GDM1 (cell line): ENCODE measurements at places on chromosomes 16 and 17.

DNA sequence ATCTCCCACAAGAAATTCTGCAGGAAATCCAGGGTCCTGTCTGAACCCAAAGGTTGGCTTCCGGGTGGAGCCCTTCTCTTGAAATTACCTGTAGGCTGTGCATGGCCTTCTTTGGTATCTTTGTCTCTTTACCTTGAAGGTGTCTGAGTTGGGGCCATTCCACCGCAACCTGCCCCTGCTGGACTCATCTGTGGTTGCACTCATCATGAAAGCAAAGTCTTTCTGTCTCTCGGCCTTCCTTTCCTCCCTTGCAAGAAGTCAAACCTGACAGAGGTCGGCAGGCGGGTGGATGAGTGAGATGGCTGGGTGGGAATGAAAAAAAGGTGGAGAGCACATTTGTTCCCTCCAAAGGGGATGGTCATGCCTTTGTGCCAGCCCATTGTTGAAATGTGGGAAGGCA, 25.1 kb downstream of the SALL1 start:
- DNase-seq, result no peak

DNA sequence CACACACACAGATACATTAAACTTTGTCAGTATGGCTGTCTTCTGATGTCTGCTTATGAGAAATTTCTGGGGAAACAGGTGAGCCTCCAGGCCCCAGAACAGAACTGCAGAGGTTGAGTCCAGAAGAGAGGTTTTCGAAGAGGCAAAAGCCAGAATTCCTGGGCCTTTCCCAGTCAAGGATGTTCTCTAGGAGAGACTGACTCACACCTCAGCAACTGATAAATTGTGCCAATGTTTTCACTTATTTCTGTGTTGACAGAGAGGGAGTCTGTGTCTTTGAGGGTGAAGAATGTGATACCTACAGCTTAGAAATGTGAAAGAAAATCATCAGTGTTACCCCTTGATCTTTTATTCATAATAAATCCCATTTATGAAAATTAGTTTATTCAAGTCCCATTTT, 30.3 kb downstream of the LDHD start:
- DNase-seq, result no peak

GRCh38 chr16:78129349-78129748, 29.9 kb downstream of the WWOX start:
- DNase-seq, result no peak

DNA sequence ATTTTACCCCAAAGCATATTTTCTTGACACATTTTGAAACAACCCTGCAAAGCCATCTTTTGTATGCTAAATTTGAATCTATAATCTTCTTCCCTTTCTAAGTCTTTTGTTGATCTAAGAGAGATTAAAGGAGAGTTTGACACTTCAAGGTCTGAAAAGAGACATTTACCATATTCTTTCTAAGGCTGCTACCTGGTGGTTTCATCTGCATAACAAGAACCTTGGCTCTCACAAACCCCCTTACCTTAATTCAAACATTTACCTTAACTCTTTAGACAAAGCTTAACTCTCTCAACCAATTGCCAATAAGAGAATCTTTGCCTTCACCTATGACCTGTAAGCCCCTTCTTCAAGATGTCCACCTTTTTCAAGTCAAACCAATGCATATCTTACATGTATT, 1143.6 kb downstream of the CDH11 start:
- no peak for DNase-seq

GRCh38 chr17:18324140-18325050, 9.3 kb downstream of the SMCR8 start:
- no peak for DNase-seq

GRCh38 chr16:23356941-23357340, 54.8 kb downstream of the SCNN1B start:
- DNase-seq, result no peak

- no peak for DNase-seq
These were observed 10.0 kb downstream of the BAIAP2 start for GRCh38 chr17:81044764-81045589.

- no peak for DNase-seq
These were observed 50.2 kb downstream of the VPS35L start for GRCh38 chr16:19605701-19606100.

- DNase-seq, result no peak
These were observed 79.9 kb downstream of the PLXDC1 start for GRCh38 chr17:39071573-39071972.

DNA sequence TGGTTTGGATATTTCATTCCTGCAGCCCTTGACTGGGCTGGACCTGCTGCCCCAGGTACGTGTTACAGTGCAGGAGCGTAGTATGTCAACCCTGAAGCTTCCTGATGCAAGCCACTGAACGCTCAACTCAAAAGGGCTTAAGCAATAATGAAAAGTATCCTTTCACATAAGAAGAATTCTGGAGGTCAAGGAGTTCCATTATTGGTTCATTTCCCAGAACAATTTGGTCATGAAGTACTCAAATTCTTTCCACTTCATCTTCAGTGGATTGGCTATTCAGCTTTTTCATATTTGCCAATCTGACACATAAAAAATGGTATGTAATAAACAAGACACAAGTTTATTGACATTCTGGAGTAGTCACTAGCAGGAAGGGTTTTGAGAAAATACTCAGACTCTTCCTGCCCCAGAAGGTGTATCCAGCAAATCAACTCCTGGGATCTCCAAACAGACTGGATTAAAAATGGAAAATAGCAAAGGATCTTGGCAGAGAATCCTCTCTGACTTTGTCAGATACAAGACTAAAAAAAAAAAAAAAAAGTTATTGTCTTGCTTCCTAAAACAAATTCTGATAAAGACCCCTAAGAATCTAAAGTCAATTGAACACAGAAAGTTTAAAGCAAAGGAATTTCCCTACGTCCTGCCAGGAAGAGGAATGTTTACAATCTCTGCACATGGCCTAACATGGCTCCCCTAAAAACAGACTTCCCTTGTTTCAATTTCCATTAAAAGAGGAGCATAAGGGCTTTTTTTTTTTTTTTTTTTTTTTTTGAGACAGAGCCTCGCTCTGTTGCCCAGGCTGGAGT, 37.5 kb upstream of the WSB1 start:
- no peak for DNase-seq

DNA sequence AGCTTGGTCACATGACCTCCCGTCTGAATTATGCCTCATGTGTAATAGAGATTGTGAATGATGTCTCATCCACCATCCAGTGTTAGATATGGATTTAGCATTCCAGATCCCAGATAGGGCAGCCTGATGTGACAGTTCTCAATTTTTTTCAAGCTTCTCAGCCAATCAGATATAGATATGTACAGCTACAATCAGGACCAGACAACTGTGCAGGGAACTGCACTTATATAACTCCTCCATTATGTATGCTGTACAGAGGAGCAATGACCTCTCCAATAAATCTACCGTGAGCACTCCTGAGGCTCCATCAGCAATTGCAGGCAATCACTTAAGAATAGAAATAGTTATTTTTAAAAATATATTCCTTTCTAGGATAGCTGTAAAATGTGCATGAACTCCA, 722.8 kb upstream of the SOX9 start:
- DNase-seq, result no peak

DNA sequence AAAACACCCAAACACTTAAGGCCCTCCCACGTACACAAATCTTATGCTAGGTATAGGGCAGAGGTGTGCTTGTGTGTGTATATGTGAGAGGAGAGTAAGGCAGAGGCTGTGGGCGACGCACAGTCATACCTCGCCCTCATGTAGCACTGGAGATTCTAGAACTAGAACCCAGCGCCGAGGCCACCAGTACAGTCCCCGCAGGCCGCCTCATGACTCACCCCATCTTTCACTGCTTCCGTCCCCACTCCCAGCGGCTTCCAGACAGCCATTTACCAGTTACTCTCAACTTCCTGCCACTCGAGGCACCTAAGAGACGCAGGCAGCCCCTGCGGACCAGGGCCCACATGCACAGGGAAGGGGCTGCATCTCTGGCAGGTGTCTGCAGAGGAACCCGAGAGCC, 23.2 kb upstream of the CYTH1 start:
- DNase-seq, result no peak

DNA sequence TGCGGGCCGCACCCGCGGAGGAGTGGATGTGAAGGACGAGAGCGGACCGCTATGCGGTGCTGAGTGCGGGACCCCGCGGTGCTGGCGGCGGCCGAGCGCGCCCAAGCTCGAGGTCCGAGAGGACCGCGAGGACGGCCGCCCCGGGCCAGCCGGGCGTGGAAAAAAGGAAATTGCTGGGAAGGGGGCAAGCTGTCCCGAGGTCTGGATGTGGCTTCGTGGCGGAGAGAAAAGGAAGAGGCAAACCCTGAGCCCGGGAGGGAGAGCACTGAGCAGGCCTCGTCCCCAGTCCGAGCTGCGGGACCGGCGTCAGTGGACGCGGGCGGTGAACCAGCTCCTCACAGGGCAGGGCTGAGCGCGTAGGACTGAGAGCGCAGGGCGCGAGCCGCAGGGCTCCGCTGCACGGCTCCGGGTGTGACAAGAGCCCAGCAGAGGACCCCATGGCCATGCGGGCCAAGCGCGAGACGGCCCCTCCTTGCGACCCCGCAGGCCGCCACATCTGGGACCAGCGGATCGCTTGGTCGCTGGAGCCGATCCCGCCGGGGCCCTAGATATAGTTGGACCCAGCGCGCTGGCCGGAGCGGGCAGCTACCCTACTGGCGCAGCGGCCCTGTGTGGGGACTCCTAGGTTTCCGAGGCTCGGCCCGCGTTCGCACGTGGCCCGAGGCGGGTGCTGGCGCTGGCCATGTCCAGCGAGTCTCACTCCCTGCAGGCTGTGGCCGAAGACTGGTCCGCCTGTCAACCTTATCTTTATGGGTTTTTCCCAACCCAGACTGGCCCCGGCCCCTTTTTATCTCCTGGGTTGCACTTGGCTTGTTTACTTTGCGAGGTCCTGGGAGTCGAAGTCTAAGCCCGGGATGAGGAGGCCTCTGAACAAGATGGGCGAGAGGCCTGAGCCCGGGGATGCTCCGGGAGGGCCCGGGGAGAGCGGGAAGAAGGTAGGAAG, 2.4 kb downstream of the TBX4 start:
- no peak for DNase-seq

- no peak for DNase-seq
These were observed 190.0 kb downstream of the C16orf95 start for GRCh38 chr16:87127061-87127765.

DNA sequence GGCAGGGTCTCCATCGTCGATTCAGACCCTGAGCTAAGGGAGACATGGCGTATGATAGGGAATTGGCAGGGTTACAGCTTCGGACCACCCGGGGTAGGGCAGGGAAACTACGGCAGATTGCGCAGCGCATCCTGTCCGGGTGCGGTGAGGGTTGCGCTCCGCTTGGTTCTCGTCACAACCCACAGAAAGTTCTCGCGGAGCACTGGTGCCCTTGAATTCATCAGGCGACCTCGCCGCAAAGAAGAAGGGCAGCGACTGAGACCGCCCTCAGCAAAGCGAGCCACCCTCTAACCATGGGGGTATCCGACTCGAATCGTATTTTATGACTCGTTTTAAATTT, 1.2 kb downstream of the HS3ST3B1 start:
- no peak for DNase-seq

DNA sequence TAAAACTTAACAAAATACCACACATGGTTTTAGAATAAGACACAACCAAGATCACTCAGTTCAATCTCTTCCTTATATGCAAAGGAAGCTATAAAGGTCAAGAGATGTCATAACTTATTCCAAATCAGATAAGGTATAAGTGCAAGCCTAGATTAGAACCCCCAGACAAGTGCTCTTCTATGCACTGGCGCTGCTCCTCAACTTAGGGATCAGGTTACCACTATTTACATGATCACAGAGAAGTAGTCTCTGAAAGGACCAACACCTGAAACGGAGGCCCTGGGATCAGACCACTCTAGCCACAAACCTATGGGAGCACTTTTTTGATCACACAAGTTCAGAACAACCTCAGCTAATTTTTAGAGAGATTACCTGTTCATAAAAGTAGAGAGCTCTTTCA, 16.6 kb downstream of the COPS3 start:
- no peak for DNase-seq

DNA sequence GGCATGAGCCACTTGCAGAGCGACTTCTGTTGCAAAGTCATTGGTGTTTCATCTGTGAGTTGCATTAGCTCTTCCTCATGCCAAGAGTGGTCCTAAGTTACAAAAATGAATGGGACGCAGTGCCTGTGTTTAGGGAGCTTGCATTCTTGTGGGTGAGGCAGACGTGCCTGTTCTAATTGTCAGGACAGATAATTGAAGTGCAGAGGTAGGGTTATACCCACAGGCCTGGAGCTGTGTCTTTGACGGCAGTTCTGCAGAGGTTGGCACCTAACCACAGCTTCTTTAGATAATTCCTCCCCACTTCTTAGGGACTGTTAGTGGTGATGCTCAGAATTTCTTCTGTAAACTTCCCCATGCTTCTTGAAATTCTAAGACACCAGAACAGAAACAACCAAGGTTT, 307.1 kb downstream of the SNX29 start:
- no peak for DNase-seq

DNA sequence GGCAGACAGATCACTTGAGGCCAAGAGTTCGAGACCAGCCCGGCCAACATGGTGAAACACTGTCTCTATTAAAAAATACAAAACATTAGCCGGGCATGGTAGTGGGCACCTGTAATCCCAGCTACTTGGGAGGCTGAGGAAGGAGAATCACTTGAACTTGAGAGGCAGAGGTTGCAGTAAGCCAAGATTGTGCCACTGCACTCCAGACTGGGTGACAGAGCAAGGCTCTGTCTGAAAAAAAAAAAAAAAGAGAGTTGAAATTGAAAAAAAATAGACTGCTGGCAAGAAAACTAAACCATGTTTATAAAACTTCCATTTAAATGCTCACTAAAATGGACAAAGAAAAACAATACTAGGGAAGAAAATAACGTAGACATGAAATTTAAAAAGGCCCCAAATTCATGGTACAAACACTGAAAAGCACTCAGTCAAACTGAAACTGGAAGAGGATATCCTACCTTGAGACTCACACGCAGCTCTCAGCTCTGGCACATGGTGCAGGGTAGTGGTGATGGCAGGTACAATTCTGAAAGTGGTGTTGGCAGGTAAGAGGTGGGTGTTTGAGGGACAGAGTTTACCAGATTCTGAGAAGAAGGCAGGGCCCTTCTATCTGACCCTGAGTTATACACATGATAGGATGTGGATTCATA, 19.3 kb downstream of the CNTROB start:
- DNase-seq, result no peak

GRCh38 chr17:77718669-77718961, 239.9 kb upstream of the TNRC6C start:
- no peak for DNase-seq

DNA sequence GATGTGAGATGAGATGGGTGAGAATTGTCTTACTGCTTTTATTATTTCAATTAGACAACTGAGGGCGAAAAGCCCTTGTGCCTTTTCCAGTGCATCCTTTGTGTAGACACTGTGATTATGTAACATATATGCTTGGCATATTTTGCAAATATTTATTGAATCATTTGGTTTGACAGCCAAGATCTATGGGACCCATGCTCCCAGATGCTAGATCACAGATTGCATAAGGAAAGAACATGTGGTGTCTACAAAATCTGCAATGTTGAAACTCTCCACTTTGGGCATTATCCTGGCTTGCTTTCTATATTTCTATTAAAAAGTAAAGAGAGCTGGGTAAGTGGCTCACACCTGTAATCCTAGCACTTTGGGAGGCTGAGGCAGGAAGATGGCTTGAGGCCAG, 4.8 kb upstream of the COG1 start:
- no peak for DNase-seq

- no peak for DNase-seq
These were observed 20.1 kb downstream of the RAB40B start for GRCh38 chr17:82678265-82678891.
